Stimulated activated CD4-positive, alpha-beta T cell treated with anti-CD3 and anti-CD28 coated beads, Interleukin-1b, Interleukin-23, amount 100 ng/mL, for 24 hours (primary cell): ENCODE measurements at places on chromosomes 7 and 10.
A peak's percentile ranks its signal among the peaks of the same experiment; 100 is the strongest.

- DNase-seq, result no peak
Observed at GRCh38 chr10:121910673-121911420, 17.0 kb downstream of the ATE1 start.

DNA sequence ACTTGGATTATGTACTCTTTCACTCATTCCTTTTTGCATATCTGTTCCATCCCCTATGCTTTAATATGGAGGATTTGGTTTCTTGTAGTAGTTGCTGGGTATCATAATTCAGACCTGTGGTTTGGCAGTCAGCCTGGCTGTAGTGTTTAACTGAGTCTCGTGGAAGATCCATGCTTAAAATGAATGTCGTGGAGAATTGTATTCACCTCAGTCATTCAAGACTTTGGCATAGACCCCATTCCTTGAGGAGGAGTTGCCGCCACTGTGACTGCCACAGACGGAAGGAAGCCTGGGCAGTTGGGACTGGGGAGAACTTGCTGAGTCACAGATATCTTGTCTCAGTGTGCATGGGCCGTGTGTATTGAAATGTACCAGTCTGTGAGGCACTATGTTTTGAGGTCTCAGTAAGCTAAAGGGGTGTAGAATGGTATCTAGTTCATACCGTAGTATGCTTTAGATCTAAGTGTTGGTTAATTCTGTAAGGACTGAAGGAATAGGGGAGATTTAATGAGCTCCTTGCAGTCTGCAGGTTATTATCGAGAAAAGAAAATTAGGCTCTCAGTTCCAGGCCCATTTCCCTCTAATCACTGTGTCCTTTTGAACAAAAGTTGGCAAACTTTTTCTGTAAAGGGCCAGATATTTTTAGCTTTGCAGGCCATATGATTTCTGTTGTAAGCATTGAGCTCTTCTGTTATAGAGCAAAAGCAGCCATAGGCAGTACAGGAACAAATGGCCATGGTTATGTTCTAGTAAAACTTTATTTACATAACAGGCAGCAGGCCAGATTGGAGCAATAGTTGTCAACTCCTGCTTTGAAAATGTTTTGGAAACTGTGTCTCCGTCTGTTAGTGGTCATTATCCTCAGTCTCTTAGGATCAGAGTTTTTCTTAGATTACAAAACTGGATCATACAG is 76.8 kb downstream of the TPST1 start:
- DNase-seq, result no peak

GRCh38 chr10:118259288-118259906 is 82.7 kb downstream of the FAM204A start:
- peak; percentile 6 for DNase-seq

GRCh38 chr7:29194594-29195427 is at the start of gene CHN2:
Gene CHN2 (plus strand): TSS chr7:29194775.
- no peak for DNase-seq

DNA sequence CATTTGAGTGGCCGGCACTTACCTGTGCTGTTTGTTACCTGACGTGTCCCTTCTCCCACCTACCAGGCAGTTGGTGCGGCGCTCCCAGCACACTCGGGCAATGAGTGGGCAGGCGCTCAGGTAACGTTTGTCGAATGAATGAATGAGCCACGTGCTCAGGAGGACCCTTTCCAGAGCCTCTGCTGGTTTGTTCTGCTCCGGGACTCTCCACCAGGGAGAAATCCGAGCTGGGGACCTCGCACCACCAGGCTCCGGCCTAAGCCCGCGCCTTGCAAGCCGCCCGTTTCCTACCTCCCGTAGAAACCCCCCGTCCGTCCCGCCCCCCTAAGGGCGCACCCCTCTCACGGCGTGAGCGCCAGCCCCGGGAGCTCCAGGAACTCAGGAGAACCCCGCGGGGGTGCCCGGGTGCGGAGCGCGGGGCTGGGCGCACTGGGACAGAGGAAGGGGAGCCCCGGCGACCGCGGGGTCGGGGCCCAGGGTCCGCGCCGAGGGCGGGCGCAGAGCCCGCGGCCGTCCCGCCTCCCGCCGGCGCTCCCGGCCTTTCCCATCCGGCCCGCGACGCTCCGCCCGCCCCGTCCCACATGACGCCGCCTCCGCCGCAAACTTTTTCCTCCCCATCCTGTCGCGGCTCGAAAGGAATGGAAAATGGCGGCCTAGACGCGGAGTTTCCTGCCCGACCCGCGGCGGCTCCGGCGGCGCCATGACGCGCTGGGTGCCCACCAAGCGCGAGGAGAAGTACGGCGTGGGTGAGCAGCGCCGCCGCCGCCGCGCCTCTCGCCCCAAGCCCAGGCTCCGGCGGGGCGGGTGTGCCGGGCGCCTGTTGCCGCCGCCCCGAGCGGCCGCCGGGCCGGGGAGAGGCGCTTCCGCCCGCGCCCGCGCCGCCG is at the start of gene DOCK1:
TSS of gene DOCK1 (plus strand) at position 611 of the 884 bp plus-strand sequence. CDS start at position 701, 90 bp downstream.
- peak; percentile 2 for DNase-seq
